ENCODE measurements at places on chromosomes 5 and 9.

DNA sequence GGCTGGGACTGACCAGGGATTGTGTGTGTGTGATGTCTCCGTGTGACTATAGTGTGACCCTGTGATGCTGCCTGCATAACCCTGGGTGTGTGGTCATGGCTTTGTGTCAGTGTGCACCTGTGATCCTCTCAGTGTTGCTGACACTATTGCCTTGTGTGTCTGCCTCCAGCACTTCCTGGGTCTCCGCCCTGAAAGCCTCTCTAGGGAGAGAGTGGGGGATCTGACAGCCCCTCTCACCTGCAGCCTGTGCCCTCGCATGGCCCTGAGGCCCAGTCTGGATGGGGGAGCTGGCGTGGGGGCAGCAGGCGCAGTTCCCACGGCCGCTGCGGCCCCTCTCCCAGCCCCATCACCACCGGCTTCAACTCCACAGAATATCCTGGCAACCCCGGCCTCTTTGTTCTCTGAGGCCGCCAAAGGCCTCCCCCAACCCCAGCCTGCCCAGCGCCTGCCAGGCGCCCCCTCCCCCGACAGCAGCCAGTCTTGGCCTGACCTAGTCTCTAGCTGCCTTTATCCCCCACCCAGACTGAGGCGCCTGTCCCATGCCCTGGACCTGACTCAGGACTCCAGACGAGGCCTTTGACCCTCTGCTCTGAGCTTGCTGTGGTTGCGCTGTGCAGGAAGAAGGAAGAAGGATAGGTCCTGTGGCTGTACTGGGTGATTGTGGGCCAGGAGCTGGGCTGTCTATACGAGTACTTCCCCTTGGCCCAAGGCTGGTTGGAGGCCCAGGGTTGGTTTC lies 38.7 kb downstream of the CXXC5 start:
- DNase-seq, result no peak

GRCh38 chr5:154972476-154973080 lies 31.7 kb downstream of the MRPL22 start:
- DNase-seq, result no peak

DNA sequence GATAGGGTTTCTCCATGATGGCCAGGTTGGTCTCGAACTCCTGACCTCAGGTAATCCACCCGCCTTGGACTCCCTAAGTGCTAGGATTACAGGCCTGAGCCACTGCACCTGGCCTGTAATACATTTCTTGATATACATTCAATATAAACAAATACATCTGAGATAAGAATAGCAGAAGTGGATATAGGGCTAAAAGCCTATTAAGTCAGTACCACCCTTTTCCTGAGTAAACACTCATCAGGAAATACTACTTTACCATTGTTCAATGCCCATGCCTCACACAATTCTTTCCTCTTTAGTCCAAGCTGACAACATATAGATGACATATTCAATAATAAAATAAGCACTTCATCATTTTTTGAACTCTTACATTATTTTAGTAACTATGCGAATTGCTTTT lies 64.8 kb downstream of the MRPS27 start:
- DNase-seq, result no peak

DNA sequence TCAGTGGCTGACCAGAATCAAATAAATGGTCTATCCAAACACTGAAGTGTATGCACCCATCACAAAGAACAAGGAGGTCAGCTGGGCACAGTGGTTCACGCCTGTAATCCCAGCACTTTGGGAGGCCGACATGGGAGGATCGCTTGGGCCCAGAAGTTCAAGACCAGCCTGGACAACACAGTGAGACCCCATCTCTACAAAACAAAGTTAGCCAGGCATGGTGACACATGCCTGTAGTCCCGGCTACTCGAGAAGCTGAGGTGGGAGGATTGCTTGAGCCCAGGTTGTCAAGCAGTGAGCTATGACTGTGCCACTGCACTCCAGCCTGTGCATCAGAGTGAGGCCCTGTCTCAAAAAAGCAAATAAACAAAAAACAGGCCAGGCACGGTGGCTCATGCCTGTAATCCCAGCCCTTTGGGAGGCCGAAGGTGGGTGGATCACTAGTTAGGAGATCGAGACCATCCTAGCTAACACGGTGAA lies 40.5 kb downstream of the SEMA4D start:
- DNase-seq, result no peak

DNA sequence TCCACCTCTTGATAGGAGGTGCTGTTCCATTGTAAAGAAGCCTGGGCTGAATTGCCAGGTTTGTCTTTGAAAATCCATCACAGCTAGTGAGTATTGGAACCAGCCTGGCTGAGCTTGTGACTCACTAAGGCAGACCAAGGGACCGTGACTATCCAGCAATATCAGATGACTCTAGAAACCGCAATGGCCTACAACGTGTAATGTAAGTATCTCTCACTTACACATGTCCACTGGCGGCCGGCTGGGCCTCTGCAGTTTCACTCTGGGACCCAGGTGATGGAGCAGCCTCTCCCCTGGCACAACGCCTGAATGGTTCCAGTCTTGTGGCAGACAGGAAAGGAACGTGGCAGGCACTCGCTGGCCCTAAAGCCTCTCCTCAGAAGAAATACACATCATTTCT lies 3.1 kb upstream of the HRH2 start:
- no peak for DNase-seq

GRCh38 chr9:112249277-112249676 lies 74.2 kb upstream of the SUSD1 start:
- no peak for DNase-seq

- no peak for DNase-seq
Measured at GRCh38 chr9:89488131-89488530, 9.8 kb downstream of the SEMA4D start.

GRCh38 chr9:109519366-109519765 lies 21.3 kb upstream of the PTPN3 start:
- DNase-seq, result no peak

GRCh38 chr9:37104183-37104889 lies 16.0 kb upstream of the ZCCHC7 start:
- no peak for DNase-seq

DNA sequence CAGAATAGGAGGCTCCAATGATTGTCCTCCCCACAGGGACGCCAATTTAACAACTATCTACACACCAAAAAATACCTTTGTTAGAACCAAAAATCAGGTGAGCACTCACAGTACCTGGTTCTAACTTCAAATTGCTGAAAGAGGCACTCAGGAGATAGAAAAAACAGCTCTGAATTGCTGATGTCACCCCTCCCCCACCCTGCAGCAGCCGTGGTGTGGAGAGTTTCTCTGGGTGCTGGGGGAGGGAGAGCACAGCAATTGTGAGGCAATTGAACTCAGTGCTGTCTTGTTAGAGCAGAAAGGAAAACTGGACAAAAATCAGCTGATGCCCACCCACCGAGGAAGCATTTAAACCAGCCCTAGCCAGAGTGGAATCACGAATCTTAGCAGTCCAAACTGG lies 41.8 kb downstream of the TNFSF8 start:
- DNase-seq, result no peak

DNA sequence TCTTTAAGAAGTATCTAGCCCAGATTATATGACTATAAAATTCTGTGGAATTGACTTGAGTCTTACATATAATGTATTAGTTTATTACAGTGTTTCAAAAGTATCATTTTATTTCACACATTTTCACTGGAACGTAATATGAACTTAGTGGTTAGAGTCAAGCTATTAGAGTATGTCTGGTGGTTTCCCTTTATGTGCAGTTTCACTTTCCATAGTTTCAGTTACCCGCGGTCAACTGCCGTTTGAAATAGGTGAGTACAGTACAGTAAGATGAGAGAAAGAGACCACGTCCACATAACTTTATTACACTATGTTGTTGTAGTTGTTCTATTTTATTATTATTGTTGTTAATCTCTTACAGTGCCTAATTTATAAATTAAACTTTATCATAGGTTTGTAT lies 50.5 kb downstream of the COMMD10 start:
- peak; percentile 1 for DNase-seq

DNA sequence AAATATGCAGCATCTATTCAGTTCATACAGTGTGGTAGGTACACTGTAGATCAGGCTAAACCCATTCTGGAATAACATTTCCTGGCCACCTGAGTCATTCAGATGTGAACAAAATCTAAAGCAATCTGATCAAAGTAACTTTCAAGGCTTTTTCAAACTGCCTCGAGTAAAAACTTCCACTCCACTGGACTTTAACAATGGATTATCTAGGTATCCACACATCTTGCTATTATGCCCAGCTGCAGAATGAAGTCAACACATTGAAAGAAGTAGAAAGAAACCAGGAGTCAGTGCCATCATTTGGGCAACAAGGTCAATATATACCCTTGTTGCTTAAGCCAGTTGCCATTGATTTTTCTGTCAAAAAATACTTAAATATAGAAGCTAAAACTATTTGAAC lies 1352.6 kb upstream of the NUDT12 start:
- no peak for DNase-seq

DNA sequence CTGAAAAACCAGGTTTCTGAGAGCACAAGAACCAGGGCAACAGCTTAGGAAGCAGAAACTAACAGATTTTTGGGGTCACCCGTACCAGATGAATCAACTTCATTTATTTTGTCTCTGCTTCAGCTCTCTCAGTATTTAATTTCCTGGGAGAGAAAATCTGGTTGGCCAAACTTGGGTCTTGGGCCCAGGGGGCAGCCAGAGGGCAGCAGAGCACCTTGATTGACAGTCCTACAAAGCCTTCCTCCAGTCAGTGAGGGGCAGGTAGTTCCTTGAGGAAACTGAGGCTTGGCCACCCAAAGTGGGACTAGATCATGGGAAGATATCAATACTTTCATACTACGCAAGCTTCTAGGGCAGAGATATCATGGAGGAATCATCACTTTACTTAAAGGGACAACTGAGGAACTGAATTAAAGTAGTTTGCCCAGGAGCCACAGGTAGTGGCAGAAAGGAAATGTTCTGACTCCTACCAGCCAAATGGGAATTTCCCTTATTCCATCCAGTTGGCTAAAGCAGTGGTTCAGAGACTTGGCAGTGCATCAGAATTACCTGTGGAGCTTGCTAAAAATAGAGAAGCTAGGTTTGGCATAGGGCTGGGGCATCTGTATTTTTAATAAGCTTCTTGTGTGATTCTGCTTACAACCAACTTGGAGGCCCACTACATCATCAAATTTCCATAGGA lies 21.5 kb upstream of the ARHGAP26 start:
- peak; percentile 37 for DNase-seq

DNA sequence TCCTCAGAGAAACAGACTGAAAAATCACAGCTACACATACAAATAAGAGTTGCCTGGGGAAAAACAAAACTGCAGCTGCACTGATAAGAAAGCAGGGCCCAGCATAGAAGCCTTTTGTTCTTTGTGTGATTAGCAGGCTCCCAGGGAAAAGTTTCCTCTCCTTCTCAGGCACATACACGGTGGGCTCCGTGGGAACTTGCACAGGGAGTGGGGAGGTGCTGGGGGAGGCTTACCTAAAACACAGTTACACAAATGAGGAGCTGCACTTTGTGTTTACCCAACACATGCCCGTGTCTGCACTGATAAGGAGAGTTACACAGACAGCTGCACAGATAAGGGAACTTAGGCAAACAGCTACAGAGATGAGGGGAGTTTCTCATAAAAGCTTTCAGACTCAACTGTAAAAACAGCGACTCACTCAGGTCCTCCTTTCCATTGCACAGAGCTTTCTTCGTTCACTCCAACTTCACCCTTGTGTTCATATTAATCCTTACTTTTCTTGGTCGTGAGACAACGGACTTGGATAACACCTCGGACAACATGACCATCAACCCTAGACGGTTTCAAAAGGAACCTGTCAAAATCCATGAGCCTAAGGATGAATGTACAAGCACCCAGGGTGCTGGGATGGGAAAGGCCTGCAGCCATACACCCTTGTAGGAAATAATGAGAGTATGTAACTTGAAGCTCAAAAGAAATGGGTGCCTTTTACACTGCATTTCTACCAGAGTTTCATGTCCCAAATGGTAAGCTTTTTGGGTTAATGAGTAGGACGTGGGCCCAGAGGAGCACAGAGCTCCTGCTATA lies 50.8 kb downstream of the SERINC5 start:
- DNase-seq, result no peak

- DNase-seq, result no peak
Measured at GRCh38 chr9:34610434-34611206, 1.3 kb downstream of the RPP25L start.

GRCh38 chr9:69104830-69105527 lies 69.1 kb upstream of the TJP2 start:
- DNase-seq, result no peak

GRCh38 chr5:94793816-94794198 lies 175.3 kb downstream of the SLF1 start:
- DNase-seq, result no peak

- no peak for DNase-seq
Measured at GRCh38 chr5:143569213-143569701, 165.8 kb upstream of the NR3C1 start.

- peak; percentile 5 for DNase-seq
Measured at GRCh38 chr9:136482046-136482792, 621 bp downstream of the SEC16A start.

- DNase-seq, result no peak
Measured at GRCh38 chr9:33158843-33159776, 8.0 kb downstream of the B4GALT1 start.

GRCh38 chr9:127267793-127268525 lies 3.4 kb downstream of the GARNL3 start:
- no peak for DNase-seq

- no peak for DNase-seq
Measured at GRCh38 chr5:180468732-180469585, 25.2 kb upstream of the CNOT6 start.

DNA sequence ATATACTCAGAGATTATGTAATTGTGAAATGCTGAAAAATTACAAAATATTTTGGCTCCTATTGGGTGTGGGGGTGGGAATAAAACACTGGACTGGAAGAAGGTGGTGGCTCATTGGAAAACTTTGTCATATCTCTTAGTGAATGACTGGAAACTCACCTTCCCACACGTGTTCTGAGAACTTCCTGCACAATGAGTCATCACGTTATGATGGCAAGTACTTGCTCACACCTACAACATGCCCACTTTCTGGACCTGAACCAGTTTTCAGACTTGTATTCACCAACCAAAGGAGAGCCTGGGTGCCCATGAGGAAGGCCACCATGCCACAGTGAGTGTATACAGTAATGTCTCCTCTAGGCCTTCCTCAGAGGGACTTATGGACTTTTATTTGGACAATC lies 294.8 kb downstream of the ASTN2 start:
- DNase-seq, result no peak

- DNase-seq, result no peak
Measured at GRCh38 chr5:119795768-119796167, 166.4 kb downstream of the FAM170A start.

GRCh38 chr5:159774476-159775031 lies 141.7 kb upstream of the ADRA1B start:
- DNase-seq, result no peak

DNA sequence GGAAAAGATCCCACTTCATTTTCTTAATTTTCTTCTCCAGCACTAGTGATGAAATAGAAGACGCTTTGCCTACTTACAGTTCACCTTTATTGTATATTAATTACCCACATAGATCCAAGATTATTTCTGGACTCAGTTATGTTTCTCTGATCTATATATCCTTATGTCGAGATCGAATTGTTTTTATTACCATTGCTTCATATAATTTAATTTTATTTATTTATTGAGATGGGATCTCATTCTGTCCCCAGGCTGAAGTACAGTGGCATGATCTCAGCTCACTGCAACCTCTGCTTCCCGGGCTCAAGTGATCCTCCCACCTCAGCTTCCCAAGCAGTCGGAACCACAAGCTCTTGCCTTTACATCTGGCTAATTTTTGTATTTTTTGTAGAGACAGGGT lies 121.3 kb downstream of the UGCG start:
- DNase-seq, result no peak

- DNase-seq, result no peak
Measured at GRCh38 chr5:10728679-10729078, 32.4 kb downstream of the DAP start.

GRCh38 chr5:7869474-7870136 lies 657 bp downstream of the MTRR start:
- DNase-seq, result no peak

GRCh38 chr5:10498350-10498749 lies 56.7 kb downstream of the ROPN1L start:
- no peak for DNase-seq

Data from effector memory CD4-positive, alpha-beta T cell (primary cell).